ENCODE measurements at places on chromosomes 3 and 15.
A peak's percentile ranks its signal among the peaks of the same experiment; 100 is the strongest.

GRCh38 chr15:79339588-79340314 is 28.8 kb downstream of the TMED3 start:
- peak; percentile 41 for DNase-seq

DNA sequence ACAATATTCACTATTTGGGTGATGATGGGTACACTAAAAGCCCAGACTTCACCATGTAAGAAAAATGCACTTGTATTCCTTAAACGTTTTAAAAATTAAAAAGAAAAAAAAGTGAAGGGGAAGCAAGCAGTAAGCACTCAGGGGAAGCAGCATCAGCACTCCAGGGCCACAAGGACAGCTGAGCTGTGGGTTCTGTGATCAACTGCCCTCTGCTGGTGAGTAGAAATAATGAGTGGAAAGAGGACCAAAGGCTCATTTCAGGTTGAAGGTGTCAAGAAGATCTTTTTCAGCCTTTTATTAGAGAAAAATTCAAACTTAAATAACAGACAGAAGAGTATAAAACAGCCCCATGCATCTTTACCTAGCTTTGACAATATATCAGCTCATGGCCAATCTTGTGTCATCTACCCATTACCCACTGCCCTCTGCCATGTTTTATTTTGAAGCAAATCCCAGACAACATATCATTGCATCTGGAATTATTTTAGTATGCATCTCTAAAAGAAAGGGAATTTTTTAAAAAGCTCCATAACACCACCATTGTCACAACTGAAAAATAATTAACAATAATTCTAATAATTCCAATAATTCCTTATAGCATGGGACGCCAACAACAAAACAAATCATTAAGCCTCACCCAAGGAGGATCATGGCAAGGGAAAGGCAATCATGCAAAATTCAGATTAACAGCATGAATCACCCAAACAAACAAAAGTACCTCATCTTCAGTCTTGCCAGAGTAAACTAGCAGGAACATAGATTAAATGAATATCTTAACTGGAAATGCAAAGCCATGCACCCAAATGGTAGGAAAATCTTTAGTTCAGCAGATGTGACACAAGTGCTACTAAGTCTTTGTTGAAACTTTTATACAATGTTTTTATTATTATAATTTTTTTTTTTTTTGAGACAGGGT is 42.5 kb downstream of the TAMM41 start:
- no peak for DNase-seq

GRCh38 chr15:51022206-51022605 is 72.5 kb downstream of the TNFAIP8L3 start:
- DNase-seq, result no peak

- no peak for DNase-seq
Observed at GRCh38 chr3:125202197-125202596, 10.4 kb downstream of the SLC12A8 start.

- no peak for DNase-seq
Observed at GRCh38 chr3:49916686-49917085, 12.9 kb downstream of the MON1A start.

DNA sequence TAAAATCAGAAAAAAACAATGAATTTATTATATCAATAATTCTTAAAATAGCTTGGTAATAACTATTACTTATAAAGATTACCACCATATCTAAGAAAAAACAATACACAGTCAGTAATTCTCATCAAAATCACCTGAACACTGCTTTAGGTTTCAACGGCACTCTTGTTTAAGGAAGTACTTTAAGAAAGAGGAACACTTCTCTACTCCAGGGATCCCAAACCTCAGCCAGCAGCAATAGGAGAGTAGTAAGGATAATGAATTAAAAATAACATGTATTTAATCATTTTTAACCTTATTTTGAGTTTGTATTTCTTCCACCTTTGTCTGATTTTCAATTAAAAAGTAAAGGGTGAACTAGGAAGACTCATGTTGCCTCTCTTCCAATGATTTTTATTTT is 494.0 kb upstream of the NR2F2 start:
- no peak for DNase-seq

DNA sequence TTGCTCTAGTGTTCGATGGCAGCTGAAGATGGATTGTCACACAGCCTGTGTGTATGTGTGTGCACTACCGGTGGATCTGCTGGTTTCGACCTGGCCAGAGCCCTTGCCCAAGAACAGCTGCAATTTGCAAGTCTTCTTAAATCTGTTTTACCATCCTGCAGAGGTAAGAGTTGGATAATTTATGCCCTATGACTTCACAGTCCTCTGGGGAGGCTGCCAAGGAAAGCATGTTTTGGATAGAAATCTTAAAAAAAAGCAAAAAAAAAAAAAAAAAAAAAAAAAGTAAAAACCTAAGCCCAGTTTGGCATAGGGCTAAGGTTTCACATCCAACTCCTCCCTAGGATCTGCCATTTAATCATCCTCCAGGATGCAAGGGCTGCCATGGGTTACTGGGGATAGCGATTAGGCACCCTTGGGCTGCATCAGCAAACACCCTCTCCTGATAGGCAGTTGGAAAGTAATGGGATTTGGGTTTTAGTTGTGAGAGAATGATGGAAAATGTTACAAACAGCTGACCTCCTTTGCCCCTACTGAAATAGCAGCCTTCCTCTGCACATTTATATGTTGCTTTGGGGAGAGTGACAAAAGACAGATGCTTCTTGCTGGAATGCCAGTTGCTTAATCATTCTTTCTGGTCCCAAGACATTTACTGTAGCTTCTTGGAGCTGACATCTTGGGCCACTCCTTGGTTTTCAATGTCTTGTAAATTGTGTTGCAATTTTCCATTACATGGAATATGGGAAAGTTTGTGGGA is 35.4 kb downstream of the CD200R1L start:
- peak; percentile 39 for DNase-seq

DNA sequence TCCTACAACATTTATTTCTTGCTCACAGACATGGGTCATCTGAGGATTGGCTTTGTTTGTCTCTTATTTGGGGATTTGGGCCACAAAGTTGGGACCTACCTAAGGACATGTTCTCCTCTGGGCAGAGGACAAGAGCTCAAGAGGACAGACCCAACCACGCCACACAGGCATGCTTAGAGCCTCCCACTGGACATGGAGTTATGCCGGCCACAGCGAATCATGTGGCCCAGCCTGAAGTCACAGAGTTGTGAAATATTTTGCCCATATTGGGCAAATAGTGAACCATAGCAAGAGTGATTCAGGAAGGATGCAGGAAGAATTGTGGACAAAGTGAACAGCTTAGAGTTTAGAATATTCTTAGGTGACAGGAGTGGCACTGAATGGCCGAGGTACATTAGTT is 9.9 kb downstream of the TRAK1 start:
- no peak for DNase-seq

GRCh38 chr3:115536171-115536570 is 87.1 kb upstream of the GAP43 start:
- no peak for DNase-seq

- DNase-seq, result no peak
Observed at GRCh38 chr3:167251678-167252077, 128.4 kb downstream of the ZBBX start.

GRCh38 chr3:45120359-45121158 is 25.6 kb downstream of the CDCP1 start:
- DNase-seq, result no peak

GRCh38 chr3:13075986-13076654 is 2.9 kb upstream of the IQSEC1 start:
- no peak for DNase-seq

DNA sequence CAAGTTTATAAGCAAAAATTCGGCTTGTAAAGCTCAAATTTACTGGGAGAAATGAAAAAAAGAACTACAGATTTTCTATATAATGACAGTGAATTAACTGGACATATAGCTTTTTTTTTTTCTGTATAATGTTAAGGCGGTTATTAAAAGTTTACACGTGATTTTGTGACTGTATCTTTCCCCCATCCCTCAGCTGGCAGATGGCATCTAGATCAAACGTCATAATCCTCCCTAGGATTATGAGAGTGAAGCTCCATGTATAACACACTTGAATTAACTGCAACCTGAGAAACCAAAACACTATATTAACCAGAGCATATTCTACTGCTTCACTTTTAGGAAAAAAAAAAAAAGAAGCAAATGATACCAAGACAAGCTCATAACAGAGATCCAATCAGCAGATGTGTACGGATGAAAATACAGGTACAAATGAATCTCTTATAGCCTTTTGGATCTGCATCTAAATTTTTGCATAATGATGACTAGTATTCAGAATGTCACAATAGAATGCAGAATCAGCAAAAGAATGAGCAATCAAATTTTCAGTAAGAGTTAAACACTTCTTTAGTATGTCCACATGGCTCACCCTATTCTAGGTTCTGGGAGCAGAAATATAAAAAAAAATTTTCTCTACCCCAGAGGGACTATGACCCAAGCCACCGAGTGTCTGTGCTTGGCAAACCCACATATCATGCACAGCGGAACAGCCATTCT is 12.4 kb downstream of the MOBP start:
- DNase-seq, result no peak

DNA sequence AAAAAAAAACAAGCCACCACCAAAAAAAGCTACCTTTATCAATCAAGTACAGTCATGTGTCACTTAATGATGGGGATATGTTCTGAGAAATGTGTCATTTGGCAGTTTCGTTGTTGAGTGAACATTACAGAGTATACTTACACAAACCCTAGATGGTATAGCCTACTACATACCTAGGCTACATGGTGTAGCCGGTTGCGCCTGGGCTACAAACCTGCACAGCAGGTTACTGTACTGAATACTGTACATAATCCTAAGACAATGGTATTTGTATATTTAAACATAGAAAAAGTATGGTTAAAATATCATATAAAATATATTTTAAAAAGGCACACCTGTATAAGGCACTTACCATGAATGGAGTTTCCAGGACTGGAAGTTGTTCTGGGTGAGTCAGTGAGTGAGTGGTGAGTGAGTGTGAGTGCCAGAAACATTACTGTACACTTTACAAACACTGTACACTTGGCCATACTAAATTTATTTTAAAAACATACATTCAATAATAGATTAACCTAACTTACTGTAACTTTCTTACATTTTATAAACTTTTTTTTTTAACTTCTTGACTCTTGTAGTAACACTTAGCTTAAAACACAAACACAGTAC is 25.9 kb upstream of the JMJD7 start:
- DNase-seq, result no peak

- no peak for DNase-seq
Observed at GRCh38 chr3:178483704-178484103, 52.5 kb upstream of the KCNMB2 start.

DNA sequence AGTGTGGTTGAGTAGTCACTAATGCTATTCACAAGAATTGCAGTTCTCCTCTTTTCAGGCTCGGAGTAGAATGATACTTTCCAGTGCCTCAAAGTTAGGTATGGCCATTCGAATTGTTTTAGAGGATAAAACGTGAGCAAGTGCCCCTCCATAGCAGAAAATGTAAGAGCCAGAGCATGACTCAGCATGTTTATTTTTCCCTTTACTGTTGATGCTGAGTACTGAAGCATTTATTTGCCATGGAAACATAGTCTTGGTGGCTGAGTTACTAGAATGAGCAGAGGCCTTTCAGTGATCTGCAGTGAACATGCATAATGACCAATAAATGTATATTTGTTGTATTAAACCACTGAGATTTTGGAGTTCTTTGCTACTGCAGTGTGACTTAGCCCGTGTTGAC is 540.6 kb downstream of the NLGN1 start:
- DNase-seq, result peak; percentile 15

DNA sequence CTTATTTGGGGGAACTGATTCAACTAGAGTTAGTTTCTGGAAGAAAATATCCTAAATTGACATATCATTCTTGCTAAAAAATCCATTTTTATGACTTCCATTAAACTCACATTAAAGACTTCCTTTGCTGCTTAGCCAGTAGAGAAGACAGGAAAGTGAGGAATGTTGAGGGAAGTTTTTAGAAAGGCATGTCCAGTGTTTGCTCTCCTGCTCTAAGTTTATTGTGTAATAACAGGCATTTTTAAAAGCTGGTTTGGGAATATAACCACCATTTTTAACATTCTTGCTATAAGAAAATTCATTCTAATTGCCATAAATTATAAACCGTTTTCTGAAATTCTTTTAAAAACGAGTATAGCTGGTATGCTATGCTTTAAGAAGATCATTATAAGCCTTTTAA is 428.0 kb downstream of the RAP2B start:
- no peak for DNase-seq

DNA sequence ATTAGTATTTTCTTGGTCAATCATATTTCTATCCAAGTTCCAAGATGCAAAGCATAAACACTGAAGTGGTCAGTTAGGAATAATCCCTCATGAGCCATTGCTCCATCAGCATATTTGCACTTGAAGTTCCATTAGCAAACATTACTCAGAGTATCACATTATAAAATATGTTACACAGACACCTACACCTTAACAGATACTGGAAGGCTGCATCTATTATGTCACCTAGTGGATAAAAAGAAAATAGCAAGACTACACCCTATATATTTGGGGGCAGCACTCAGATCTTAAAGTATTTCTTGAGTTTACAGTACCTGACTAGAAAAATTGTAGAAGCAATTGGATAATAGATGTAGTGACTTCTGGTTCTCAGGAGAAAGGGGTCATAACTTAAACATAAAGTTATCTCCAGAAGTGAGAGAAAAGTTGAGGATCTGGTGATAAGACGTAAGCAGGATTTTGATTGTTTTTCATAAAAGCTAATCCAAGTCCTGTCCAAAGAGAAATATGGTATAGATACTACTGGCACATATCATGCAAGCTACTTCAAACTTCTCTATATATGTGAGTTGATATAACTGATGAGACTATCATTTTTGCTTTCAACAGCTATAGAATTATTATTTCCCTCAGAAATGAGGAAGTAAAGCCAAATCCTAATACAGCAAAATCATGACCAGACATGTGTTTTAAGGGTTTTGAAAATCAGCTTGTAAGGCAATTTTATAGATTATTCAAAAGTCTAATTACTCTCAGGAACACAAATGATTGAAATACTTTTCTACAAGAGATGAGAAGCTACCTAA is 422.2 kb downstream of the GBE1 start:
- no peak for DNase-seq

GRCh38 chr3:10026084-10026890 is at the start of gene FANCD2:
Gene FANCD2 (plus strand): TSS chr3:10026437. CDS start chr3:10028658, 2,221 bp downstream.
- DNase-seq, result peak; percentile 61

- DNase-seq, result no peak
Observed at GRCh38 chr3:170889132-170889531, 19.1 kb upstream of the RPL22L1 start.

GRCh38 chr3:138600100-138600745 is 6.2 kb upstream of the CEP70 start:
- DNase-seq, result no peak

DNA sequence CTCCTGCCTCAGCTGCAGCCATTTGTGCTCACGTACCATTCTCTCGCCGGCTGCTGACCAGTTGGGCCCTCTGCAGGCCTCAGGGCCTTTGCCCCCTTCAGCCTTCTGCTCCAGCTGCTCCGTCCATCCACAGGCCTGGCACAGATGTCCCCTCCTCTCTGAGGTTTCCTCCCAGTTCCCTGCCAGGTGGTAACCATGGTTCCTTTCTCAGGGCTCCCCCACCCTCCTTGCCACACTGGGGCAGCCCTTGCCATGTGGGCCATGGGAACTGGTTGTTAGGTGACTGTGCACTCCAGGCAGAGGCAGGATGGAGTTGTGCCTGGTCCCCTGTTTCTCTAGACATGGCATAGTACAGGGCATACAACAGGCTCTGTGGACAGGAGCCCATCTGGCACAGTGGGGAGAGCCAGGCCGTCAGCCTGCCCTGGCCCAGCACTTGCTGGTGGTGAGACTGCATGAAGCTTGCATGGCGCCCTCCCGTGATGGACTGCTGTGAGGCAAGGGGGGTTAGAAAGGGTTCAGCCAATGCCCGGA is 148.9 kb downstream of the DNAJB8 start:
- no peak for DNase-seq
